Stimulated activated CD8-positive, alpha-beta memory T cell treated with anti-CD3 and anti-CD28 coated beads, Interleukin-15, amount 100 ng/mL, for 4 hours (primary cell): ENCODE measurements at places on chromosomes 7 and 10.

GRCh38 chr10:131131726-131132591 lies 179.6 kb downstream of the TCERG1L start:
- no peak for DNase-seq

DNA sequence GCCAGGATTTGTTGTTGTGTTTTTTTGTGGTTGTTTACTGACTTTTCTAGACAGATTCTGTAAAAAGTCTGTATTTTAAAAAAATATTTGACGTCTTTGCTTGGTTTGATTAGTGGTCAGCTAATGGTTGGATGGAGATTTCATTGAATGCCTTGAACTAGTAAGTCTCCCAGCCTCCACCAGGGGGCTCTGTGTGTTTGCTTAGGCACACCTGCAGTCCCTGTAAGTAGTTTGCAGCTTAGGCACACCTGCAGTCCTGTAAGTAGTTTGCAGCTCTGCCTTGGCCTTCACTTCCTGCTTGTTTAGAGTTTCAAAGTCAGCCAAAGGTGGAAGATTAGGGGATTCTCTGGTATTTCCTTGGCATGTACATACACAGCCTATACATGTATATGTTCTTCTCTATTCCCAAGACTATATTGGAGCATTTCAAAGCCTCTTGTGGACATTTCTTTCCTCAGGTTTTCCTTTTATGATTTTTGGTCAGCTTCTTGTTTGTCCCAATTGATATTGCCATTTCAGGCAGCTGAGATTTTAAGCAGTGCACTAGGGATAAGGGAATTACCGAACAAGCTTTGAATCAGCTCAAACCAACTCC lies 101.6 kb downstream of the CCSER2 start:
- no peak for DNase-seq

GRCh38 chr7:105278973-105279687 lies 109.6 kb downstream of the SRPK2 start:
- DNase-seq, result no peak

- DNase-seq, result no peak
Observed at GRCh38 chr7:30925913-30926312, 14.3 kb downstream of the AQP1 start.

- no peak for DNase-seq
Observed at GRCh38 chr7:131602994-131603372, 46.6 kb upstream of the PODXL start.

GRCh38 chr10:46542567-46543465 lies 13.6 kb downstream of the GPRIN2 start:
- DNase-seq, result no peak

GRCh38 chr10:80528185-80528700 lies 9.5 kb upstream of the SH2D4B start:
- DNase-seq, result no peak

DNA sequence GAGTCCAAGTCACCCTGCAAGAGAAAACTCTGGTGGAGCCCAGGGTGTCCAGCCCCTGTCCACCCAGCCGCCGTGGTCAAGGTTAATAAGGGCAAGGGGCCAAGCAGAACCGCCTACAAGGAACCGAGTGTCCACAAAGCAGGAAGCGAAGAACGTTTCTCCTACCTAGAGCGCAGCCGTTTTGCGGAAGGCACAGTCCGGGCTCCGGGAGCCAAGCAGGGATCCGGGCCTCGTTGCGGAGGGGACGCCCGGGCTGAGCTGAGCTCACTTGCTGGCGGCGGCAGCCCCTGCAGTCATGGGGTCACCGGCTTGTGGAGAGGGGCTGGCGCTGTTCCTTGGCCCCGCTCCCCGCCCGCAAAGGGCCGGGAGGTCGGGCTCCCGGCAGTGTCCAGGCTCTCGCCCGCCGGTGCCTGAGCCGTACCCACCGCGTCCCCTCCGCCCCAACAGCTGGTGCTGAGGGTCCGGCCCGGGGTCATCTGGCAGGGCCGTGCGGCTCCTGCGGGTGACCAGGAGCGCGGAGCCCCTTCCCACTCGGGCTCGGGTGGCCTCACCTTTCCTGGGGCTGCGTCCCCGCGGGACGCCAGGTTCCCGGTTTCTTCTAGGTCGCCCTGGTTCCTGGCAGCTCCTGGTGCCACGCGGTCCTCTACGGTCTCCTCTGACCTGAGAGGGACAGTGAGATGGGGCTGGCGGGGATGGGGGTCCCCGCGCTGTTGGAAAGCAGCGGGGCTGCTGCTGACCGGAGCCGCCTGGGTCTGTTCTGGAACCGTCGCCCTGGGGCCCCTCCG lies 14.0 kb upstream of the ZNF273 start:
- DNase-seq, result no peak

GRCh38 chr7:72101444-72101843 lies 310.7 kb downstream of the CALN1 start:
- DNase-seq, result no peak

- no peak for DNase-seq
Observed at GRCh38 chr10:122876467-122876855, 2.9 kb downstream of the FAM24B start.

DNA sequence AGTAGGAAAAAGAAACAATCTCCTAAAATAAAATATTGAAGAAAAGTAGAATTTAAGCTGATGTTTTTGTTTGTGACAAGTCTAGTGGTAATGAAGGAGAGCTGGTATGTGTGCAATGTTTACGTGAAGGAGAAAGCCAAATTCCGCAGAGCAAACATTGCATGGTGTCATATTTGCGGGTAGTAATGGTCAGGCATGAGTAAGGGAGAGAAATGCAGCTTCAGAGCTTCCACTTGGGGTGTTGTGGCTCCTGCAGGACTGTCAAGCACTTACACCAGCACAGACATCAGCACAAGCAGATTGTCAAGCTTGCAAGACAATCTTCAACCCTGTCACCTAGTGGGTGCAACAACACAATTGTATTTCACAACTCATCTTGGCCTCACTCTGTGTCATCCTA lies 136.5 kb upstream of the ETV1 start:
- no peak for DNase-seq

GRCh38 chr7:2201686-2202360 lies 30.9 kb downstream of the MAD1L1 start:
- no peak for DNase-seq

DNA sequence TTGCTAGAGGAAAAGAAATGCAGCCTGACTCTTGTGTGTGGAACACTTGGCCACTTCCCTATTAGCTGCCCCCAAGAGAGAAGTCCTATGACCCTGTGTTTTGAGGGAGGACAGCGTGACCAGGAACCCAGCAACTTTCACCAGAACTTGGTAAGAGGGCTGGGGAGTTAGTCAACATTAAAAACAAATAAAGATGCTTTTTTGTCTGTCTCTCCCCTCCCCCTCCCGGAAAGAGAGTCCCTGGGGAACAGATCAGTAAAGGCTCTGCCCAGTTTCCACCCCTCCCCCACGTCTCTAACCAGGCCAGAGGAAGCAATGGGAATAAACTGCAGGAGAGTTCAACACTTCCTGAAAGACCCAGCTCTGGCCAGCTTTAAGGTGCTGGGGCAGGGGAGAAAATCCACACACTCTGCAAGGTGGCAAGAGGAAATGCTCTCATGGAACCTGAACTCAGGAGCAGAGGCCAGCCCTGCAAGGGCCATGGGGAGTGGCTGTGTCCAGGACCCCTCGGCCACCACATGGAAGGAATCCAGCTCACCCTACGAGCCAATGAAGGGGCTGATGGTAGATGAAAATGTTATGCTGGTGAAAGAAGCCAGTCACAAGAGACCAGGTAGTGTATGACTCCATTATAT lies 21.5 kb downstream of the SH3PXD2A start:
- no peak for DNase-seq

GRCh38 chr7:5525271-5526099 lies 101.9 kb upstream of the TNRC18 start:
- no peak for DNase-seq

- no peak for DNase-seq
Observed at GRCh38 chr10:122446668-122447423, 7.6 kb upstream of the ARMS2 start.

DNA sequence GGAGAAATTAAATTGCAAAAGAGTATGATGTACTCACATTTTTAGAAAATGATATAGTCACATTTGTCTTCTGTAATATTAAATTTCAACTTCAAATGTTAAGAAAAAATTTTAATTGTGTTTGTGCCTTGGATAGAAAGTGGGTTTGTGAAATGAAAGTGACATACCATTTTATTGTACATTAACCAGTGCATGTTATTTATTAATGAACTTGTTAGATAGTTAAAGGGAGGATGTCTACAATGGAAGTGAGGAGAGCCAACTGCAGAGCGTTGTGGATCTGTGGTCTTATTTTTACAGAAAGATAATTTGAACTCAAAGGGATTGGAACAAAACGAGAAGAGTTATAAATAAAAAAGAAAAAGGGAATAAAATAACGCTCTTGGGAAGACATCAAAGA lies 291.7 kb downstream of the ARL4A start:
- no peak for DNase-seq

DNA sequence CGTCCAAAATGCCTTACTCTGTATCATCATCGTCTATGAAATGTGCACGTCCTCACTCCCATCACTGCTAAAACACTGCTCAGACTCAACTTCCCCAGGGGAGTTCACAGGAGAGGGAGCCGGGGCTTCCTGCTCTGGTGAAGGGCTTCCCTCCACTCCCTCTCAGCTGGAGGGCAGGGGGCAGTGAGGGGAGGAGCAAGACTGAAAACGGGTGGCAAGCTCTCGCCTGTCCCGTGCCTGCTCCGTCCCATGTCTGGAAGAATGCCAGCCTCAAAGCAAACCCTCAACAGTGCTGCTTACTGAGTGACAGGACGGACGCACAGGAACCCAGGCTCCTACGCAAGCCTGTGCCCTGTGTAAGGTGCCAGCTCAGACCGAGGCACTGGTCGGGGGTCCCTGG lies 25.1 kb downstream of the PRKAG2 start:
- no peak for DNase-seq

DNA sequence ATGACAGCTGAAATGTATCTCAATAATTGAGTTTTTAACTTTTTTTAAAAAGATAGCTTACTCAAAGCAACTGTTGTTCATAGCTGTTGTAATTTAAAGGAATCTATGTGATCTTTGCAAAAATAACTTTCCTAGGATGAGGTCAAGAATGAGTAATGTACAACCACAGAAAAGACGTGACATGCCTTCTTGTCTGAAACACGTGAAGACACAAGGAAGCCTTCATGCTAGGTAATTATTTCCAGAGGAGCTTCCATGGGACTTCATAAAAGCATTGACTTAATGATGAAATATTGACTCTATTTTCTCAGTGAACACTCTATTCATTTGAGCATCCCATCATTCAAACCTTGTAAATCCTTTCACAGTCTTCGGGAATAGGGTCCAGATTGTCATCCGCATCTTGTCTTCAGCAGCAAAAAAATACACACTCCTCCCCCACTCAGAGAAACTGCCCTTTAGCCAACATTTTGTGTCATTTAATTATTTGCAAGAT lies 528.0 kb downstream of the NRG3 start:
- no peak for DNase-seq

GRCh38 chr7:153504288-153505075 lies 547.7 kb upstream of the DPP6 start:
- DNase-seq, result no peak

- no peak for DNase-seq
Observed at GRCh38 chr10:1952126-1953095, 215.1 kb upstream of the ADARB2 start.

DNA sequence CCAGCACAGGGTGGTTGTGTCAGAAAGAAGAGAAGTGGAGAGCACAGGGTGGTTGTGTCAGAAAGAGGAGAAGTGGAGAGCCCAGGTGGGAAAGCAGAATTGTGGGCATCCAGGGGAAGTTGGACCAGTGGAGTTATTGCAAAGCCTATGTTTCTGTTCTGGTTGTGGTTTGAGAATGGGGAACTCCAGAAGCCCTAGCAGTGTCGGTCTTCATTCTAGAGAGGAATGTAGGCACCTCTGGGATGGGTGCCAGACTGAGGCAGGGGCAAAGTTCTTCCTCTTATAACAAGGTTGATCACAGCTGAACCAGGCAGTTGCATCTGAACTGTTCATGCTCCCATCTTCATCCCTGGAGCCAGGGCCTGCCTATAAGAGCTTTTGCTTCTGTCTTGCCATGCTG lies 954 bp downstream of the FSCN3 start:
- DNase-seq, result no peak

DNA sequence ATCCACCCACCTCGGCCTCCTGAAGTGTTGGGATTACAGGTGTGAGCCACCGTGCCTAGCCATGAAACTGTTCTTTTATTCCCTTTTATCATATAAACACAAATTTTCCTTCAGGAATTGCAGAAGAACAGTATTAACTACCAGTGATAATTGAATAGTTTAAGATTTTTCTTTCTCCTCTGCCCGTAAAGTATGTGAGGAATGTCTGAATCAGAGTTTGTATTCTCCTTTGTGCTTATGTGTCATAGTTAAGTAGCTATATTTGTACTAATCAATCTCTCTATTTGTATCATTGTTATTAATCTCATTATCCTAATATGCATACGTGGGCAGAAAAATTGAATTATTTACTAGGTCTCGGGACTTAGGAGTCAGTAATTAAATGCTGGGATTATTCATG lies 83.6 kb downstream of the ZNF277 start:
- DNase-seq, result no peak

GRCh38 chr7:80134115-80134535 lies 506 bp upstream of the GNAI1 start:
- DNase-seq, result no peak

DNA sequence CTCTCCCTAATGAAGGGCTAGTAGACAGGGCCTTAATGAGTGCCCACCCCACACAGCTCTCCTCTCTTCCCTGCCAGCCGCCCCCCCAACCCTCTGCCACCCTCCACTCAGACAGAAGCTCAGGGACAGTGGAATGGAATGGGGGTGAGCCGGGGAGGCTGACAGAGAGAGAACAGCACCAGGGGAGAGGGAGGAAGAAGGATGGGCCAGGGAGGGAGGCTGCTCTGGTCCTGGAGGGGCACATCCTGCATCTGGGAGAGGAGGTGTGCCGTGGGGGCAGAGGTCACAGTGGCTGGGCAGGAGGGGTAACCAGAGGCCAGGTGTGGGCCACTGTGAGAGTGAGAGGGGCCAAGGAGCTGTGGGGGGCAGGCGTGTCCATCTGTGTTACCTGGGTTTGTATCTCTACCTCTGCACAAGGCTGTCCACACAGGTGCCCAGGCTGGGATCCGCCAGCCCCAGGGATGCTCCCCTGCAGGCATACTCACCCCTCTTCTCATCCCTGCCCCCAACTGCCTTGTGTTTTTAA lies 2.4 kb downstream of the NYAP1 start:
- DNase-seq, result no peak

- DNase-seq, result no peak
Observed at GRCh38 chr10:78199005-78199725, 165.5 kb downstream of the RPS24 start.

GRCh38 chr10:103467406-103467805 lies 8.7 kb upstream of the CALHM1 start:
- no peak for DNase-seq

GRCh38 chr7:87506246-87507180 lies 31.0 kb upstream of the ABCB4 start:
- no peak for DNase-seq
